ENCODE measurements at places on chromosomes 16 and 17.

GRCh38 chr16:67013233-67013822, 15.6 kb upstream of the CBFB start:
- H3K4me3 ChIP-seq: peak overlapping the region; percentile 61
- H3K4me1 ChIP-seq: peaks cover 6% of the 10 kb centered on the region
- H3K27me3 ChIP-seq: peaks cover 30% of the 10 kb centered on the region
- no peak for DNase-seq
- H3K27ac ChIP-seq: no peak overlapping the region

- no peak overlapping the region for H3K27ac ChIP-seq
- H3K27me3 ChIP-seq: no peaks in the 10 kb centered on the region
- H3K4me3 ChIP-seq: no peak overlapping the region
- no peak for DNase-seq
- no peaks in the 10 kb centered on the region for H3K36me3 ChIP-seq
- no peaks in the 10 kb centered on the region for H3K4me1 ChIP-seq
Measured at GRCh38 chr17:32191306-32191705, 49.0 kb downstream of the RHOT1 start.

DNA sequence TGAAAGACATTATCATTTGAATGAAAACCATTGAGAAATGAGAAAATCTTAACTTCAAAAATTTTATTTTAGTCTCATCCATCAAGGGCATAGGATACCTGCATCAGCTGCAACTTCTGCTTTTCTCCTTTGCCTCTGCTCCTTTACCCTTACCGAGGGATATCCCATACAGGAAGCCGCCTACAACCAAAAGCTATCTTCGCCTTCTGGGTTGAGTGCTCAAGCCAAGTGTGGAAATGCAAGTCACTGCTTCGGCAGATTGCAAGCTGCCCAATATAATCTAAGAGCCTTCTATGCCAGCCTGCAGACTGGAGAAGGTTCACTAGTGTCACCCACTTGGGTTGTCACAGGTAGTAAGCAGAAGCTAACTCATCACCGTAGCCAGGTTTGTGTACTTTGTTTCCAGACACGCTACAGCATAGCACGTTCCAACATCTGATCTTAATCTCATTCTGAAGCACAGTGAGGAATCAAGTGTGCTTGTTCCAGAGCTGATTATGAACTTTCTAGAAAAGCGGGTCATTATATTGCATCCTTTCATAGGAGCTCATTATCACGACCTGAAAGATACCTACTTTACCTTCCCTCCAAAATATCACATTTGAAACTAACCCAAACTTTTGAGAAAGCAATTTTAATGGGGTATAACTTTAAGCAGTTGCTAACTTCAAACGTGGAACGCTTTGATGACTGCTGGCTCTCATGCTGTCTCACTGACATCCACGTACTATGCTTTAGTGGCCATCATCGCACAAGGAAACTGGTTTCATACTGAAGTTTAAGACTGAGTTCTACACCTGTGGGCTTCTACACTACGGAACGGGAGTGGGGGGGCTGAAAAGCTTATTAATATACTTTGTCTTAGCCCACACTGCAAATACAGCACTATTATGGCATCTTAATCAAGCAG, 8.0 kb upstream of the UNK start:
- no peaks in the 10 kb centered on the region for H3K4me1 ChIP-seq
- DNase-seq: no peak
- H3K4me3 ChIP-seq: no peak overlapping the region
- no peak overlapping the region for H3K27ac ChIP-seq
- H3K36me3 ChIP-seq: peaks cover 18% of the 10 kb centered on the region

DNA sequence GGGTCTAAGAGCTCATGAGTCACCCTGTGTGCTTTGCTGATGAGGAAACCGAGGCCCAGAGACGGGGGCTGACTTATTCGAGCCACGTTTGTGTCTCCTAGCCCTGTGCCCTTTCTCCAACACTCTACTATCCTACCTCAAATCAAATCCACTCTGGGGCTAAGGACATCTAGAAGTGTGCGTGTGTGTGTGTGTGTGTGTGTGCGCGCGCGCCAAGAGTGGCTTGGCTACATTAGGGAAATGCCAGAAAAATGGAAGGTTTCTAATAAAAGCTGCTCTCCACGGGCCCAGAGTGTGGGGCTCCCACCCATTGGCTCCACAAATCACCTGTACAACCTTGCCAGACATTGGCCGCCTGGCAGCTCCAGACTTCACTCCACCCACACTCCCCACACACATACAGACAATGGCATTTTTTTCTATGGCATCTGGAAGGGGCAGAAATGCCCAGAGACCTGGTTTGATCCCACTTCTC, 30.3 kb upstream of the PHOSPHO1 start:
- H3K4me1 ChIP-seq: no peaks in the 10 kb centered on the region
- no peak for DNase-seq
- H3K36me3 ChIP-seq: no peaks in the 10 kb centered on the region

DNA sequence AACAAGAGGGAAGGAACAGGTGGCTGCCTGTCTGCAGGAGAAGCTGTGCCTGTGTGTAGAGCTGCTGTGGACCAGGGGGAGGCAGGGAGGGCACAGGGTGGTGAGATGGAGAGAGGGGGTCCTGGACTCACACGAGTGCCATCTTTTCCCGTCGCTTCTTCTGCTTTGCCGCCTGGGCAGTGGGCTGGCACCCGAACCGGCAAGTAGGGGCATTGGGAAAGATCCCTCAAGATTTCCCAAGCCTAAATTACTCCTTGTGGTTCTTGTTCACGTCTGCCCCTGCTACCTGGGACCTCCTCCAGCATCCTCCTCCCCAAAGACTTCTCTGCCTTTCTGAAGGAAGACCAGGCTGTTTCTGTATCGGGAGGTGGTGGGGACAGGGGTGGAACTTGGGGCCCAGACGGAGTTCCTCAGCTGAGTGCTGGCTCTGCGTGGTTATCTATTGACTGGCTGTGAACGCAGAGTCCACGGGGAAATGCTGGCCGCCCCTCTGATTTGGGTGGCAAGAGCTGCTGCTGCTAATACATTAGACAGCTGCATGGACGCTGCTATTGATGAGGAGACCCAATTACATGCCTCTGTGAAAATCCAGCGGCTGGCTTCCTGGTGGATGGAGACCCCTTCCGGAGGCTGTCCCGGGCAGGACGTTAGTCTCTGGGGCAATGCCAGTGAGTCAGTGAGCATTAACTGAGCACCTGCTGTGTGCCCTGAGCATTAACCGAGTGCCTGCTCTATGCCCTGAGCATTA, 114.5 kb downstream of the OR1D5 start:
- H3K4me3 ChIP-seq: no peak overlapping the region
- no peaks in the 10 kb centered on the region for H3K27me3 ChIP-seq
- H3K36me3 ChIP-seq: no peaks in the 10 kb centered on the region
- no peaks in the 10 kb centered on the region for H3K4me1 ChIP-seq
- no peak for DNase-seq

DNA sequence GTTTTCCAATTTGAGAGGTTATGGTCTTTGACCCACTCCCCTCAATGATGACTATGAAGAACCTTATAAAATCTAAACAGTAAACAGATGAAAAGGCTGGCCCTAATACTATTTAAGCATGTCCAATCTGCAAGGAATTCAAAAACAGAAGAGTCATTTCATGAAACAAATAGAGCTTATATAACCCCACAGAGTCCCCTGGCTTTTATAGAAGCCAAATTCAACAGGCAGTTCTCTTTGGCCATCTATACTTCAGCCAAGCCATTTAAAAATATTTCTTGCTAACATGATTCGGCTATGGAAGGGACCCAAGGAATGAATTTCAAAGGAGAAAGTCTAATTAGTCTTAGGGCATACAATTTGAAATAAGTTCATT, 43.4 kb downstream of the SPOP start:
- no peak for DNase-seq
- H3K4me3 ChIP-seq: no peak overlapping the region
- no peaks in the 10 kb centered on the region for H3K36me3 ChIP-seq
- H3K27ac ChIP-seq: no peak overlapping the region
- no peaks in the 10 kb centered on the region for H3K27me3 ChIP-seq
- H3K4me1 ChIP-seq: no peaks in the 10 kb centered on the region

- H3K4me1 ChIP-seq: peaks cover 6% of the 10 kb centered on the region
- H3K4me3 ChIP-seq: no peak overlapping the region
Measured at GRCh38 chr17:48597528-48597777, 3.9 kb upstream of the HOXB5 start.

- no peak overlapping the region for H3K27ac ChIP-seq
- peaks cover 15% of the 10 kb centered on the region for H3K4me1 ChIP-seq
- no peaks in the 10 kb centered on the region for H3K27me3 ChIP-seq
- H3K4me3 ChIP-seq: no peak overlapping the region
Measured at GRCh38 chr16:14502932-14503741, 126.9 kb downstream of the PARN start.

- H3K27me3 ChIP-seq: no peaks in the 10 kb centered on the region
- no peak for DNase-seq
- no peak overlapping the region for H3K27ac ChIP-seq
- no peaks in the 10 kb centered on the region for H3K4me1 ChIP-seq
- H3K4me3 ChIP-seq: no peak overlapping the region
- H3K36me3 ChIP-seq: no peaks in the 10 kb centered on the region
Measured at GRCh38 chr16:56102906-56103305, 88.4 kb upstream of the GNAO1 start.

GRCh38 chr16:66369055-66369592, 2.6 kb downstream of the CDH5 start:
- DNase-seq: no peak
- no peaks in the 10 kb centered on the region for H3K36me3 ChIP-seq
- H3K4me1 ChIP-seq: peaks cover 2% of the 10 kb centered on the region
- no peak overlapping the region for H3K27ac ChIP-seq
- H3K27me3 ChIP-seq: no peaks in the 10 kb centered on the region
- H3K4me3 ChIP-seq: no peak overlapping the region

All from H1 (cell line).